Activated T-helper 1 cell treated with Interleukin-2 at 50 U/mL for 16 hours (primary cell): ENCODE measurements at places on chromosomes 7 and 10.

- no peak for DNase-seq
These were observed 9.2 kb upstream of the SFRP5 start for GRCh38 chr10:97780841-97781617.

DNA sequence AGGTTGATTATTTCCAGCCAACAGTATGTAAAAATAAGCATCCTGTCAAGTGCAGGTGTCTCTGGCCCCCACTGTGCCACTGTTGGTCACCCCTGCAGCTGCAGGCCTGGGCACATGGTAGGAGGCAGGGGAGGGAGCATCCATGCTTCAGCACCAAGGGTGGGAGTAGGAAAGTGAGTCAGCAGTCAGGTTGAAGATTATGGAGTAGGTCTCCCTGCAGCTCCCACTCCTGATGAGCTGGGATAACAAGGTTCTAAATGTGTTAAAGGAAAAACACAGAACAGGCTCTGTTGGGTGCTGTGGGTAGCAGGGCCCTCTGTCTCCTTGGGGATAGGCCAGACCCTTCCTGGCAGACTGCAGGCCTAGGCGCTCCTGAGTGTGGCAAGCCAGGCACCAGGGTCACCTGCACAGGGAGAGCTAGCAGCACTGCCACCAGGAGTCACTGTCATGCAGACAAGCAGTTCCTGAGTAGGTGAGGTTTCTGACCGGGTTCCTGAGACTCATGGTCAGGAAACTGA is 59.3 kb downstream of the NUDCD3 start:
- no peak for DNase-seq

GRCh38 chr10:19704544-19704943 is 111.7 kb upstream of the PLXDC2 start:
- no peak for DNase-seq

GRCh38 chr7:139681812-139682135 is 96.0 kb downstream of the HIPK2 start:
- DNase-seq, result no peak

GRCh38 chr10:84294766-84295447 is 33.5 kb upstream of the CCSER2 start:
- DNase-seq, result no peak

- no peak for DNase-seq
These were observed 43.8 kb downstream of the ADAMTS14 start for GRCh38 chr10:70715853-70716795.

- no peak for DNase-seq
These were observed 138.5 kb upstream of the PRKCQ start for GRCh38 chr10:6718550-6718949.

GRCh38 chr10:45375716-45376231 is 1.8 kb downstream of the ALOX5 start:
- DNase-seq, result no peak

GRCh38 chr10:96034625-96035024 is 8.8 kb upstream of the CCNJ start:
- no peak for DNase-seq

GRCh38 chr7:111865430-111865829 is 303.1 kb upstream of the IMMP2L start:
- DNase-seq, result no peak

GRCh38 chr7:29649028-29649716 is 85.5 kb downstream of the PRR15 start:
- DNase-seq, result no peak

GRCh38 chr7:30140456-30140855 is 5.7 kb downstream of the MTURN start:
- no peak for DNase-seq

GRCh38 chr10:109931163-109931562 is 7.9 kb upstream of the XPNPEP1 start:
- no peak for DNase-seq

DNA sequence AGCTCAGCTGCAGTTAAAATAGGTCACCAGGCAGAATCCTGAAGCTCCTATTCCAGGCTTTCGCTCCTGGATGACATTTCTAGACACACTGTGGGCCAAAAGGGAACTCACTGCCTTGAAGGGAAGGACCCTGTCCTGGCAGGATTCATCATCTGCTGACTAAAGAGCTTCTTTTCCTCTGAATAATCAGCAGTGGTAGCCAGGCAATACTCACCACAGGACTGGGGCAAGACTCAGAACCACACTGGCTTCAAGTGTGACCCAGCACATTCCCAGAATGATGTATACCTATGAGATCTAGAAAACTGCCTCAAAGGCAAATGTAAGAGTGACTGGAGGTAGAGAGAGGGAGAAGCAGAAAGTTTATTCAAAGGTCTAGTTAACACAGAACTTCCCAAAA is 29.5 kb upstream of the EBF3 start:
- DNase-seq, result no peak

DNA sequence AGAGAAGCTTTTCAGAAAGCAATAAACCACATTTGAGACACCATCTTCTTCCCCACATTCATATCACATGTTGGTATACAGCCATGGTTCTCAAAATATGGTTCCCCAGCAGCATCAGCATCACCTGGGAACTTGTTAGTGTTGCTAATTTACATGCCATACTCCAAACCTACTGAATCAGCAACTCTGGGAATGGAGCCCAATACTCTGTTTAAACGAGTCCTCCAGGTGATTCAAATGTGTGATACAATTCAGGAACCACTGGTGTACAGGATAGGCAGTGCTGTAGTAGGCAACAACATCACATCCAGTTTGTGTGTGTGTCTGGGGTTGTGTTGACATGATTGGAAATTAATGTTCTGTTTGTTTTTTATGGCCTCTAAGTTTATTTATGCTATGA is 47.7 kb downstream of the ZNF277 start:
- DNase-seq, result no peak

DNA sequence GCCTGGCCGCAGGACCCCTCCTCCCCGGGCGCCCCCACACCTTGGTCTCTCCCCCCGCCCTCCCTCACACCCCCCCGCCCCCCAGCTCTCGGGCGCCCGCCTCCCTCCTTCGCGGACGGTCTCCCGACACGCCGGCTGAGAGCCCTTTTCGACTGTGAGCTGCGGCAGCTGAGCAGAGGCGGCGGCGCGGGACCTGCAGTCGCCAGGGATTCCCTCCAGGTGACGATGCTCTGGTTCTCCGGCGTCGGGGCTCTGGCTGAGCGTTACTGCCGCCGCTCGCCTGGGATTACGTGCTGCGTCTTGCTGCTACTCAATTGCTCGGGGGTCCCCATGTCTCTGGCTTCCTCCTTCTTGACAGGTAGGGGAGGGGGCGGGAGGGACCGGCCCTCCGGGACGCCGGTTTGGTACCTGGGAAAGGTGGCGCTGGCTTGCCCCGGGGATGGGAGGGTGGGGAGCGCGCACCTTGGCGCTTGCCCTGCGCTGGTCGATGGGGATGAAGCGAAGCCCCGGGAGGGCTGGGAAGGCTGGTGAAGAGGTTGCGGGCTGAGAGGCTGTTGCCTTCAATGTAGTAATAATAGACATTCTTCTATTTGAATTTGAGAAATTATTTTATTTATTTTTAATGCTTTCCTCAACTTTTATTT is at the start of gene BMPER:
Gene BMPER, plus strand, starts transcription at position 151 of the 644 bp plus-strand sequence. Its CDS starts 75 bp downstream, at position 226.
- DNase-seq, result no peak

- DNase-seq, result no peak
These were observed 208.8 kb downstream of the HIBADH start for GRCh38 chr7:27453702-27454405.

DNA sequence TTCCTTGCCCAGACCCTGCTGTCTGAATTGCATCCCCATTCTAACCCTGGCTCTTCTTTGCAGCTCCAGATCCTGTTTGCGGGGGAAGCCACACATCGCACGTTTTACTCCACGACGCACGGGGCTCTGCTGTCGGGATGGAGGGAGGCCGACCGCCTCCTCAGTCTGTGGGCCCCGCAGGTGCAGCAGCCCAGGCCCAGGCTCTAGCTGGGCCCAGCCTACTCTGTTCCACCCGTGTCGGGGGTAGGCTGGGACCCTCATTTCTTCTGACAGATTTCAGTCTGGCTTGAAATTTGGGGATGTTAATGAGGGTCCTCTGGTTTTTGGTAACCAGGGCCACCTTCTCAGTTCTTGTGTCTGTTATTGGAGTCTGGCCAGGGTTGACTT is 2.7 kb upstream of the MTG1 start:
- no peak for DNase-seq

- DNase-seq, result peak; percentile 14
These were observed at the start of gene SH2B2 for GRCh38 chr7:102286237-102287110. SH2B2 (plus strand) TSS chr7:102286868; CDS start chr7:102300551, 13,683 bp downstream.

GRCh38 chr10:26517141-26517867 is 79.2 kb downstream of the APBB1IP start:
- DNase-seq, result no peak

DNA sequence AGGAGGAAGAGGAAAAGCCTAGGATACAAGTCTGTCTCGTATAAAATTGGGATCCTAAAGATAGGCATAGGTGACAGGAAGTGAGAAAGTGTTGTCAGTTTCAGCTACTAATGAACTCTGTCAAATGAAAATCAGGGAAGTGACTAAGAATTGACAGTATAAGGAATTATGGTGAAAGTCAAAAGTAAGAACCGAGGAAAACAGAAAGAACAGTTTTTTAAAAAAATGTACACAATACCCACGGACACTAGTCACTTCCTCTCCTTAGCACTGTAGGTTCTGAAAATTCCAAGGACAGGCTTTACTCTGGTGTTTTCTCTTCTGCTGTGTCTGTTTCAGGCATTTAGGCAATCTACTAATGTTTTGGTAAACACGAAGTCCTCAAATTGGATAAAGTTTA is 42.3 kb downstream of the ATAD1 start:
- no peak for DNase-seq

- peak; percentile 92 for DNase-seq
These were observed at the start of the genes GPC2 and STAG3 for GRCh38 chr7:100177045-100178001. GPC2 (minus strand) TSS chr7:100177381; CDS start chr7:100177199, 182 bp downstream. STAG3 (plus strand) TSS chr7:100177918; CDS start chr7:100180557, 2,639 bp downstream.

DNA sequence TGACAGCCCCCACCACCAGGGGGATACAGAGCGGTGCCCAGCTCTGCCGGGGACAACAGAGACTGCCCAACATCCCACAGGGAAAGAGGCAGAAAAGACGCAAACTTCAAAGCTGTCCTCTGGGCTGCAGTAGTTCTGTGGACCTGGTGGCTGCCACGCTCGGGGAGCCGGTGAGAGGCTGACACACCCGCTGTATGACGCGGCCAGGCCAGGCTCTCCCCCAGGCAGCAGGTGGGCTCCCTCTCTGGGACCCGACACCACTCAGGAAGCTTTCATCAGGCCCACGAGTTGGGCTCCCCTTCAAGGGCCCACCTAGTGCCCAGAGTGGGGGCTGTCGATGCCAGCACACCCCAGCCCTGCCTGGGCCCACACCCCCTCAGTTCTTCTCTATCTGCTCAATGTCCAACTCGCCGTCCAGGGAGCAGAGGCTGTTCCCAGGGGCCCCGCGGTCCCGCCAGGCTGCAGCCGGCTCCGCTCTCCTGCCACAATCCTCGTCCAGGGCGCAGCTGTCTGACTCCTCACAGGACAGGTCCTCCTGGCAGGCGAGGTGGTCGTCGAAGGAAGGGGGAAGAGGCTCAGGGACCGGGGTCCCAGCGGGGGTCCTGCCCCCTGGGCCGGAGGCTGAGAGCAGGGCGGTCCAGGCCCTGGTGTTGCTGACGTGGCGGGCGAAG is 121.2 kb downstream of the FAM53B start:
- no peak for DNase-seq

GRCh38 chr10:10831085-10831484 is 186.6 kb upstream of the CELF2 start:
- DNase-seq, result no peak

DNA sequence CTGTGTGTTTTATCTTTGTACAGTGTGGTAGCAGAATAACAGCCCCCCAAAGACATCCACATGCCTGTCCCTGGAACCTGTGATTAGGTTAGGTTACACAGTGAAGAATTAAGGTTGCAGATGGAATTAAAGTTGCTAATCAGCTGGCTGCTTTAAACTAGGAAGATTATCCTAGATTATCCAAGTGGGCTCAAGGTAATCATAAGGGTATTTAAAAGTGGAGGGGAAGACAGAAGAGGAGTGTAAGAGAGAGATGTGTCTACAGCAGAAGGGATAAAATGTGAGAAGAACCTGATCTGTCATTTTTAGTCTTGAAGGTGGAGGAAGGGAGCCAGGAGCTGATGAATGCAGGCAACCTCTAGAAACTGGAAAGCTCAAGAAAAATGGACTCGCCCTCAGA is 117.6 kb downstream of the ARHGAP22 start:
- DNase-seq, result no peak

GRCh38 chr10:11448545-11449244 is 162.8 kb downstream of the USP6NL start:
- no peak for DNase-seq

DNA sequence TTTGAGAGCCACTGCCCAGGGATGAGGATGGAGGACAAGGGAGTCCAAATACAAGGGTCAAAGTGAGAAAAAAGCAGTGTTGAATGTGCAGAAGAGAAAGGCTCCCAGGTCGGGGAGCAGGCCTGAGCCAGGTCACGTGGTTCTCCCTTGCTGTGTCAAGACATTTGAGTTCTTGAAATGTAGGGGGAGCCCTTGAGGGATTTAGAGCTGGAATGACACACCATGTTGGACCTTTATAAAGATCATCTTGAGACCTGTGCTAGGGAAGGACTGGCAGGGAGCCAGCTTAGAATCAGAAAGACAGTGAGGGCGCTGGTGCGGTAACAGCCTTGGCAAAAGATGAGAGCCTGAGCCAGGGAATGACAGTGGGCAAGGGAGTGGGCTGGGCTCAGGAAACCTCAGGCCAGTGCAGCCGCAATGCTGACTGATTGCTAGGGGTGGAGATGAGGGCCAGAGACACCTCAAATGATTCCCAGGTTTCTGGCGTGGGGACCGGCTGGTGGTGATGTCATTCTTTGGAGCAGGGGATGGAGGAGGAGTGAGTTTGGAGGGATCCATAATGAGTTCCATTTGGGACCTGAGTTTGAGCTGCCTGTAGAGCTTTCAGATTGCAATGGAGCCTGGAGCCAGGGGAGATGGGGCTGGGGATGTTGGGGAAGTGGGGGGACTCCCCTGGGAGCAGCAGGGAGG is 120.1 kb downstream of the PTPN20 start:
- DNase-seq, result no peak

DNA sequence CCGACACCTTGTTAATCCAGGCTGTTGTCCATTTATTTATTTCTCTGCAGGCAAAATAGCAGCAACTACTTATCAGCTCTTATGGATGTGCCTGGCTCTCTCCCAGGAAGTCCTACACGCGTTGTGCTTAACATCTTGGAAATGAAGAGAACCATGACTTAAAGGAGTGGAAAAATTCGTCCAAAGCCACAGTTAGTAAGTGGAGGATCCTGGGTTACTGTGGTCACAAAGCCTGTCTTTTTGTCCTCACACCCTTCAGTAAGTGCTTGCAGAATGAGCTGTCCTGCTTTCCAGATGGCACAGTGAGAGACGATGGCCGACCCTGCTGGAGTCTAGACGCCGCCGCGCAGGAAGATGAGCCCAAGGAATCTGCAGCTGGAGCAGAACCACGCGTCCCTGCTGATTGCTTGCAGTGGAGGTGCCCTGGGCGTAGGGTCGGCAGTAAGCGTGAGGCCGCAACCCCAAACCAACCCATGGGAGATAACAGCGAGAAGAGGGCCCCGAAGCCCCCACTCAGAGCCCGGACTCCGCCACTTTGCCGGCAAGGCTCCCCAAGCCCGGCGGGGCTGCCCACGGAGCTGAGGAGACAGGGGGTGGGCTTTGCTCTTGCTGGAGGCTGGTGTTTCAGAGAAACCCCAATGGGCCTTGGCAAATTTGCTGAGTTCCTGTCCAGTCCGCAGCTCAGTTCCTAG is 178.6 kb downstream of the CXCL12 start:
- no peak for DNase-seq

- no peak for DNase-seq
These were observed 299.7 kb upstream of the AKR1E2 start for GRCh38 chr10:4526311-4526731.

GRCh38 chr10:1392127-1392526 is 335.9 kb downstream of the WDR37 start:
- DNase-seq, result no peak
